CD4-positive, alpha-beta T cell treated with Interleukin-10 for 1 hour (primary cell): ENCODE measurements at places on chromosomes 2 and 18.

GRCh38 chr2:85772019-85772745, 18.4 kb downstream of the ATOH8 start:
- DNase-seq = no peak

DNA sequence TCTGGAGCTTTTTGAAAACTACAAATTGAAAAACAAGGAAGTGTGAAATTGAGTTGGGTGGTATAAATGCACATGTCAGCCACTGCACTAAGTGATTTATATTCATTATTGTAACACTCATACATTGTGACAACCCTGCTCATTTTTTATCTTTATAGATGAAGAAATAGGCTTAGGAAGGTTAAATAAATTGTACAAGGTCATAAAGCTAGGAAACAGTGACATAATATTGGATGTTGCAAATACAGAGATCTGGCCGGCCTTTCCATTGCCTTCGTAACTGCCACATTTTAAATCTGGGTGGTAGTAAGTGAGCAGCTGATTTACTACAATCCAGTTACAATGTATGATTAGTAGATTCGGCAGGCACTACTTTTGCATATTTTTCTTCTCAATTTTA, 76.6 kb upstream of the LPIN2 start:
- DNase-seq = no peak

- DNase-seq = no peak
These were observed 59.2 kb downstream of the LYPD6 start for GRCh38 chr2:149389506-149390167.

- no peak for DNase-seq
These were observed 33.3 kb downstream of the DSEL start for GRCh38 chr18:67483237-67483636.

- DNase-seq = no peak
These were observed 40.1 kb downstream of the NRP2 start for GRCh38 chr2:205722283-205722918.

DNA sequence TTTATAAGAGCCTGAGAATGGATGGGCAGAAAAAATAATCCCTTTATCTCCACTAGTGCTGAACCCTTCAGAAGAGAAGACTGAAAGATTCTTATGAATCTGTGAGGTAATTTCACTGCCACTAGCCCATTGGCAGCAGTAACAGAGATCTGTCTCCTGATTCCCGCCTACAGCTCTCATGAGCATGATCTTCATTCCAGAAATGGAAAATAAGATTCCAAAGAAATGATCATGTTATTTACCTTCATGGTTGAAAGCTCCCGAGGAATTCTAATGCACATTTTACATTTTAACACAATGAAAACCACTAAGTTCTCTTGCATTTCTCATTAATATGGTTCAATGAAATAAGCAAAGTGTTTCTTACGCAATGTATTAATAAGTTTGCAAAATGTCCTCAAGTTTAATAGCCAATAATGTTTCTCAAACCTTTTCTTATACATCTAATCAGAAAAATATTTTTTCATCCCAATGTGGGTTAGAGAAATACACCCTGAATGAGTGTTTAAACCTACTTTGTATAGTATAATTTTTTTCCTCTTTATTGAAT, 905.6 kb downstream of the TMEM182 start:
- DNase-seq = no peak

GRCh38 chr18:58671632-58672564, 633 bp downstream of the MALT1 start:
- DNase-seq = peak; percentile 64

GRCh38 chr2:228017784-228018183, 146.4 kb downstream of the DAW1 start:
- no peak for DNase-seq

DNA sequence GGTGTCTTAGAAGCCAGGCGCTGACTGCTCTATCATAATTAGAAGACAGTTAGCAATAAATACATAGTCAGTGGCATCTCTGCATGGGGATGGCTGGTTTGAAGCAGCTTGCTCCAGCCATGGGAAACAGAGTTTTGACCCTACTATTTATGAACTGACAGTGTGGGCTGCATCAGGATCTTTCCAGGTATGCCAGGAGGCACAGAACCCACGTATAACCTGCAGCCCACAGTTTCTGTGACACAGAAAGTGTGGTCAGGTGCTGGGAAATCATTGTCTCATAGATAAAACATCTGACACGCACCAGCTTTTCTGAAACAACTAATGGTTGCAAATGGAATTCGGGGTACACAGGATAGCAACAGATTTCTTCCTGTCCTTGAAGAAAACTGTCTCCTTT, 34.7 kb downstream of the INPP4A start:
- no peak for DNase-seq

- no peak for DNase-seq
These were observed 1199.7 kb downstream of the CNTNAP5 start for GRCh38 chr2:125224830-125225229.

DNA sequence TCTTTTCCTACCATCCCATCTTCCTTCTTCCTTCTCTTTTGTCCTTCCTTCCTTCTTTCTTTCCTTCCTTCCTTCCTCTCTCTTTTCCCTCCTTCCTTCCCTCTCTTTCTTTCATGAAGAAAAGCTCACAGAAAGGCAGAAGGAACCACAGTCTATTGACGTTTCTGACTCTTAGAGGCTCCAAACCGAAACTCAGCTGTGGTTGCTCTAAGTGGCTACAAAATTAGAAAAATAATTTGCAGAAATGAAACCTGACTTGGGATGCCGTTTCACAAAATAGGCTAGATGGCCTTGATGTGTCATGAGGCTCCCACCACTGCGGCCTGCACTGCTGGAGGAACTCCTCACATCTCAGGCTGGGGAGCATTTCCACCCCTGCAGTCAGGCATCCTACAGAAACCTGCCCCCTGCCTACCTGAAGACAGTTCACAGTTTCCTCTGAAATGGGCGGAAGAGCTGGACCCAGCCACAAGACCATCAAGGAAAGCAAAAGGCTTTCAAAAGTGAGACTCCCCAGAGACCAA, 165.6 kb downstream of the SMAD7 start:
- peak; percentile 34 for DNase-seq

- no peak for DNase-seq
These were observed 162.0 kb upstream of the HAAO start for GRCh38 chr2:42954227-42954962.
